ENCODE measurements at places on chromosomes 2 and 18.

GRCh38 chr2:240645346-240645745 is 20.1 kb downstream of the GPR35 start:
- no peak for DNase-seq

- DNase-seq, result no peak
These were observed 481.1 kb upstream of the CELF4 start for GRCh38 chr18:38046651-38047050.

DNA sequence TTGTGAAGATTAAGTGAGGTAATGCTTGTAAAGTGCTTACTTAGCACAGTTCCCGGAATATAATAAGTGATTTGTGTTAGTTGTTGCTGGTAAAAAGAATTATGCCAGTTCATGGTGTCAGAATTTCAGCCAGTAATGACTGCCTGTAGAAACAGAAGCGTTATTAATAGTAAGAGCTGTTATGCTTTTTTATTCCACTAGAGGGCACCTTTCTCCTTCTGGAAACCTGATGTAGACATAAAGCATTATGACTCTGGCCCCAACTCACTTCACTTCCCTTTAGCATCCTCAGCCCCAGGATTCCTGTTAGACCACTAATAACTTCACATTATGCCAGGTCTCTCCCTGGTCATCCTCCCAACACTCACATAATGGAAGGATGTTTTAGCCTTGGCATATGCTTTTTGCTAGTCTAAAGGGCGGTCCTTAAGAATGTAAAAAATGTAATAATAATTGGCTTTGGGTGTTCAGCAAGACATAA is 34.9 kb downstream of the C18orf54 start:
- DNase-seq, result no peak

- DNase-seq, result no peak
These were observed 15.0 kb downstream of the MLPH start for GRCh38 chr2:237501892-237502513.
